ENCODE measurements at places on chromosomes 12 and 14.

GRCh38 chr12:9687228-9687627, 17.7 kb downstream of the CLEC2D start:
- DNase-seq = no peak

- no peak for DNase-seq
Observed at GRCh38 chr12:30913323-30913722, 13.2 kb upstream of the TSPAN11 start.

GRCh38 chr12:28780096-28780495, 369.0 kb upstream of the FAR2 start:
- no peak for DNase-seq

GRCh38 chr14:105492031-105492970, 1.3 kb downstream of the TEDC1 start:
- no peak for DNase-seq

GRCh38 chr12:94702696-94703095, 52.3 kb upstream of the TMCC3 start:
- no peak for DNase-seq

GRCh38 chr14:37329189-37330001, 131.7 kb downstream of the MIPOL1 start:
- no peak for DNase-seq

- no peak for DNase-seq
Observed at GRCh38 chr14:29810682-29811081, 117.0 kb downstream of the PRKD1 start.

- DNase-seq = peak; percentile 44
Observed at GRCh38 chr12:55830601-55831446, 1.4 kb upstream of the DNAJC14 start.

- no peak for DNase-seq
Observed at GRCh38 chr14:22073801-22074200, 400.2 kb upstream of the OR4E1 start.

DNA sequence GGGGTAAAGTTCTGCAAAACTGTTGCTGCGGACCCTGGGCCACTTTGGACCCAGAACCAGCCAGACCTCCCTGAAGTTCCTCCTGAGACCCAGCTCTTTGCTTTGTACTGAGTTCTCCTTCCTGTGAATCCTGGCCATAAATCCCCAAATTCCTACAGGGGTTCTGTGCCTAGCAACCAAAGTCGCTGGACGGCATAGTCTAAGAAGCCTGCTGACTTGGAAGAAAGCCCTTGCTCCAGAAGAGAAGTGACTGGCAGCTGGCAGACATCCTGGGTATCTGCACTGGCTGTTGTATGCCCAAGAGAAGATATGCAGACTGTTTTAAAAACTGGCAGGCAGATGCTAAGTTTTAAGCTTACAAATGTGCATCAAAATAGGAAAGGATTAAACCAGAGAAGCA, 99.9 kb upstream of the SLC24A4 start:
- no peak for DNase-seq

DNA sequence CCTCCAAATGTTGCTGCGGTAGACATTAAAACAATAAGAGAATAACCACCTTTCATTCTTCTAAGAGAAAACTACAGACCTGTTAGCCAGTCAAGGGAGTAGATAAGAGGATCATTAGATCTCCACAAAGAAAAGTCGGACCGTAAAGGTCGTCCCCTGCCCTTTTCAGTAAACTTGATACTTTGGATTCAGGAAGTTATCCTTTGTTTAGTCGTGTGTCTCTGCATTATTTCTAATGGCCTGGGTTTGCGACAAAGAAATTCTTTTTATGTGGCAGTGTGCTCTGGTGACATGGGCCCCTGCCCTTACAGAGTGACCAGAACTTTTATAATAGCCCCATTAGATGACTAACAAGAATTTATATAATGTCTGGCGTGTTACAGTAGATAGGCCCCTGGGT, 44.6 kb upstream of the EVL start:
- DNase-seq = no peak

GRCh38 chr14:75773046-75773445, 112.0 kb downstream of the TTLL5 start:
- DNase-seq = no peak

GRCh38 chr12:57720606-57721595, 17.6 kb downstream of the AGAP2 start:
- DNase-seq = no peak

DNA sequence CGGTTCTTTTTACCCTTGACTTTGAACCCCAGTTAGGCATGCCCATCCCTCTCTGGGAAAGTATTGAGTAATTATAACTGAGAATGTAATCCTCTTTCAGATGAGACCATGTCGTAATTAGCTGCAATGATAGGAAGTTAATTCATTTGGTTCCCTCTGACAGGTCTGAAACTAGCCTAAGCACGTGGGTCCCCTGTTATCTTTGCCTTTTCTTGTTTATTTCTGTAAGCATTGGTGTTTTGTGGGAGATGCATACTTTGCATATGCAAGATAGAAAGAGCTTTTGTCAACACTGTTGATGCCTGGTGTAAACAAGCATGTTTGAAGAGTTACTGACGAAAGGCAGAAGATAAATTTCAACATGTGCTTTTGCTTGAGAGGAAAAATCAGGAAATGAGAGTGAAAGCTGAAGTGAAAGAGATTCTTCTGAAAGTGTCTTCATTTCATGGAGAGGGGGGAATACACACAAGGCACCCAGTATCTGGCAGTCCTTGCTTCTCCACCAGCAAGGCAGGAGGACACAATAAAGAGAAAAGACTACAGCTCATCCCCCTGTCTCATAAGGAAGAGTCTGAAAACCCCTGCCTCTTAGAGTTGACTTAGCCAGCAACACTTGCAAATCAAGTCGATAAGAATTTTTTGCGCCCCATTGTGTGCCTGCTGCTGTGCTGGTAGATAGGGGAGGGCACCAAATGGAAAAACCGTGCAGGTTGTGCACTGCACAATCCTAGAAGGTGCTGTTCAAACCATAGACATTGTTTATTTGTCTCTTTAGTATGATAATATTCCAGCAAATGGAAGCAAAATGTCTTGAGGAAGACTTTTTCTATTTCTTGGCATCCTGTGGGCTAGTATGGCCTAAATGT, 77.8 kb downstream of the SLC24A4 start:
- DNase-seq = no peak

DNA sequence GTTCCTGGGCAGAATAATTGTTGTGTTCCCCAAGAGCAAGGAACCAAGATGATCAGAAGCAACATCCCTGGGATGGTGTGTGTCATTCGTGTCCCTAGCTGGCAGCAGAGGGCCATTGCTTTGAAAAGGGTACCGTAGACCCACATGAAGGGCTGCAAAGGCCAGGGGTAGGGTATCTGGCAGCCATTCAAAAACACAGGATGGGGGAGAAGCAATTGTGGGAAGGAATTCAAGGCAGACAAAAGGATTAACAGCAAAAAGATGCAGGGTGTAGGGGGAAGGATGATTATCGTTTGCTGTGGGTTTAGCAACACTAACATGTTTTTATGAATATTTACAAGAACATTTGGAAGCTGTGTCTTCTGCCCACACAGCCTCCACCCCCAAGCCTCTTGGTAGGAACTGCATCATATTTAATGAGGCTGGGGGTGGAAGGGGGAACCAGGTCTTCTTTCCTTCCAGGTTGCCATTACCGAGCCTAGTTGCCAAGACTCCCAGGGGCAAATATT, 169.0 kb upstream of the G2E3 start:
- no peak for DNase-seq

GRCh38 chr12:111788178-111788654, 21.5 kb downstream of the ALDH2 start:
- DNase-seq = no peak

GRCh38 chr14:57244106-57244505, 24.6 kb downstream of the EXOC5 start:
- DNase-seq = no peak

- DNase-seq = peak; percentile 57
Observed at GRCh38 chr12:53217051-53217930, 10.2 kb upstream of the ITGB7 start.

- DNase-seq = no peak
Observed at GRCh38 chr12:79925492-79925891, 9.4 kb downstream of the PPP1R12A start.

GRCh38 chr14:102095871-102096568, 9.2 kb upstream of the HSP90AA1 start:
- DNase-seq = no peak

DNA sequence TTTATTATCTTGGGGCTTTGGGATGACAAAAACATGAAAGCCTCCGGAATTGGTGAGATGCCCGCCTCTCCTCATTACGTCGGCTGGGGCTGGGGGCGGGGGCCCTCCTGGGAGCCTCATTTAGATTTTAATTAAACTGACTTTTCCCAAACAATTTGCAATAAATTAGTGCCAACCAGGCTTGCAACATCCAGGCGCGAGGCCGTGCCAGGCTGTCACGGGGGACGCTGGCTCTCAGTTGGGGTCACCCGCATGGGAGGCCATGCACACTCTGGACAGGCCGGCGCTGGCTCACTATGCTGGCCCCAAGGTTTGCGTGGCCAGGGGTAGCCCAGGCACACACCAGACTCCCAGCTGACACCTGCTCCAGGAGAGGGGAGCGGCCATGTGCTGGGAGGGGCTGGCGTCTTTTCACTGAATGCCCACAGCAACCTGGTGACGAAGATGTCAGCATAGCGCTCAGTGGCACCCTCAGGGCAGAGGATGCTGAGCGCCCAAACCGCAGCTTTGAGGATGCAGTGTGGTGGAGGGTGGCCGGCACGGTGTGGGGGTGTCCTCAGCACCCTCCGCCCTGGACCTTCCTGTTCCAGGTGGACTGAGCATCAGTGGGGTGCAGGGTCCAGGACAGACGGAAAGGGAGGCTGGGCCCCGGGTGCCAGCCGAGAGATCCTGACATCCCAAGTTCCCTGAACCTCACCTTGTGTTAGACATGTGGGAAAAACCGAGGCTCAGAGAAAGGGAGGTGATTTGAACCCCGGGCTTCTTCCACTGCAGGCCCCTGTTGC, 190.8 kb upstream of the C14orf180 start:
- peak; percentile 1 for DNase-seq

DNA sequence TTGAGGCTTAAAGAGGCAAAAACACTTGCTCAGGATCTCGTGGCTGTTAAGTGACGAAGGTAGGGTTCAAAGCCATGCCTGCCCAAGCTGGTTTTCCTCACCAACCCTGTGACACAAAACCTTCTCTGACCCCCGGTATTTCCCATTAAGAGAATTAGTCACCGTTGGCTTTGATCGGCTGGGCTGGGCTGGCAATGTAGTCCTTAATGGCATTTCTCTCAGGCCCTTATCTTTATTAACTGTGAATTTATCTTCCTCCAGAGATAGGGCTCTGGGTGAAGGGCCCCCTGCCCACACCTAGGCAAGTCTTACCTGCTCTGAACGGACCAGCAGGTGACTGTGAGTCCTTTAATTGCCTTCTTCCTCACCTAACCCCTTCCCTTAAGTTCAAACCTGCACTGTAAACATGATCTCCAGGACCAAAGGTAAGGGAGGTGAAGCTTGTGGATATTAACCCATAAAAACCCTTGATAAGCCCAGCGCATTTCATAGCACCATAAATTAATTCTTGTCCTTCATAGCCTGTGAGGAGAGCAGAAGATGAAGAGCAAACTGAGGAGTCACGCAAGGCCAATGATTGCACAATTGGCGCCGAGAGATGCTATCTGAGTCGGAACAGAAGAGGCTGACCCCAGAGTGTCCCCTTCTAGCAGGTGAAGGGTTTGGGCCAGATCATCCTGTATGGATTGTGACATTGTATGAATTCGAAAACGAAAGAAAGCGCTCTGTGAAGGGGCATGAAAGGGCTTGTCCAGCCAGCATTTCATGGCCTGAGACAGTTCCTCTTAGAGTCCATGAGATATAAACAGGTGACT, 790.8 kb upstream of the TBX3 start:
- no peak for DNase-seq

GRCh38 chr12:11752403-11753149, 103.1 kb downstream of the ETV6 start:
- DNase-seq = no peak

DNA sequence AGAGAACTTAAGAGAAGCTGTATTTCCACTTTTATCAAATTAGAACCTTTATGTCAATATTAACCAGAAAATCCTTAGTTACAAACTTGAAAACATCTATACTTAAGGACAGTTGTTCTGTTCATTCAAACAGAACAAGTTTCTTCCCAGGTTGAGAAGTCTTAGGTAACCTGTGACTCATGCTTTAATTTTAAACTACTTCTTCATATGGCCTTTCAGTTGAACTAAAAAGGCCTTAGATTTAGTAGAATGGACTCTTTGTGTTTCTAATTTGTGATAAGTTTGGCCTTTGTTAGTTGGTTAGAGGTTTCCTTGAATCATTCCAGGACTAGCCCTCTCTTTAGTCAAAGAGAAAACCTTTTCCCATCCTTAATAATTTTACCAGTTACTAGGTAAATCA, 274.2 kb downstream of the FUT8 start:
- no peak for DNase-seq

GRCh38 chr14:64715628-64716412, 11.6 kb downstream of the PLEKHG3 start:
- DNase-seq = no peak

DNA sequence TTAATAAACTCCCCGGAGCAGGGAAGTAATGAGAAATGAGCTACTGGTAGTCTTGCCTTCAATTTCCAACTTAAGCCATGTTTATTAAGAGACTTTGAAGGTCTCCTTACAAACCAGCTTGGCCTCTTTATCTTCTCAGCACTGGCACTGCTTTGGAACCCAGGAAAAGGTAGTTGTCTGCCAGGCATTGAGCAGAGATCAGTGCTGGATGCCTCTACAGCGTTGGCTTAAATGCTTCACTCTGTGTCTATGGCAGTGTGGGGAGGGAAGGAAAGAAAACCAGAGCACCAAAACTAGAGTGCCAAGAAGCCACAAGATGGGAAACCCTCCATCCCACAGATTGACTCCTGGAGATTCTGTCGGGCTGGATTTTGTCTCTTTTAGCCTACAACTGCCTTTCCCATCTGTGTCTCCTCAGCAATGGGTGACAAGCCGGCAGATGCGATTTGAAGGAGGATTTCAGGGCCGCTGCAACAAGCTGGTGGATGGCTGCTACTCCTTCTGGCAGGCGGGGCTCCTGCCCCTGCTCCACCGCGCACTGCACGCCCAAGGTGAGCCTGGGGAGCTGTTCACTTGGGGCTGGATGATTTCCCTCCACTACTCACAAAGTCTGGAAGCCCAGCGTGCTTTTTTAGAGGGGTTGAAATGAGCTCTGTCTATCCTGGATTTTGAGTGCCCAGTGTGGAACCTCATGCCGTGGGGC, 57.3 kb downstream of the FNTB start:
- DNase-seq = no peak

GRCh38 chr12:51361161-51362016, 14.9 kb upstream of the CELA1 start:
- DNase-seq = no peak

DNA sequence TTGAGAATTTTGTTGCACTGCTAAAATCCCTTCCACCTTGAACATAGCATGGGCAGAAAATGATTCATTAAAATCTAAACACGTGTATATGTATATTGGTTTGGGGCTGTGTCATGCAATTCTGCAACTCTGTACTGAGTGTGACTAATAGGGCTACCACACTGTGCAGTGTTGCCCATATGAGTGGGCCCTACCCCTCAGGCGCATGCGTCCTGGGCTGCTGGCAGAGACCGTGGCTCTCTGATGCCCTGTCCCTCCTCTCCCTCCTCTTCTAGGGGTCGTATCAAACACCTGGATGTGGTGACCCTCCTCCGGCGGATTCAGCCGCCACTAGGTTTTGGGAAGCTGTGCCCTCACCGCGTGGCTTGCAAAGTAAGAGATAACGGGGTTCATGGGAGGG, 128.4 kb upstream of the FKBP4 start:
- no peak for DNase-seq

- DNase-seq = no peak
Observed at GRCh38 chr14:37515771-37516170, 79.3 kb downstream of the FOXA1 start.

GRCh38 chr12:59847127-59847526, 251.3 kb downstream of the SLC16A7 start:
- DNase-seq = no peak

Data from activated naive CD4-positive, alpha-beta T cell treated with Interleukin-2 at 50 U/mL for 16 hours (primary cell).